ENCODE measurements at places on chromosomes 2 and 18.

- DNase-seq = no peak
Observed at GRCh38 chr2:45859682-45860081, 208.2 kb downstream of the PRKCE start.

GRCh38 chr2:117128461-117128860 is 686.0 kb upstream of the DDX18 start:
- no peak for DNase-seq

GRCh38 chr2:215262303-215262702 is 49.6 kb upstream of the ATIC start:
- no peak for DNase-seq

DNA sequence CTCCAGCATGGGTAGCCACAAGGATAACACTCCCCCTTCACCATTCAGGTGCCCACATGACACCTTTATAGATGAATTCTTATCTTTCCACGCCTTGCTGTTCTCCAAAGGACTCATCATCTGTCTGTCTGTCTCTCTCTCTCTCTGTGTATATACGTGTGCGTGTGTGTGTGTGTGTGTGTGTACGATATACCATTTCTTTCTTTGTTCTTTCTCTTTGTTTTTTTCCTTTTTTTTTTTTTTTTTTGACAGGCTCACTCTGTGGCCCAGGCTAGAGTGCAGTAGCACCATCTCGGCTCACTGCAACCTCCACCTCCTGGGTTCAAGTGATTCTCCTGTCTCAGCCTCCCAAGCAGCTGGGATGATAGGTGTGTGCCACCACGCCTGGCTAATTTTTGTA is 98.2 kb downstream of the DLGAP1 start:
- DNase-seq = no peak

DNA sequence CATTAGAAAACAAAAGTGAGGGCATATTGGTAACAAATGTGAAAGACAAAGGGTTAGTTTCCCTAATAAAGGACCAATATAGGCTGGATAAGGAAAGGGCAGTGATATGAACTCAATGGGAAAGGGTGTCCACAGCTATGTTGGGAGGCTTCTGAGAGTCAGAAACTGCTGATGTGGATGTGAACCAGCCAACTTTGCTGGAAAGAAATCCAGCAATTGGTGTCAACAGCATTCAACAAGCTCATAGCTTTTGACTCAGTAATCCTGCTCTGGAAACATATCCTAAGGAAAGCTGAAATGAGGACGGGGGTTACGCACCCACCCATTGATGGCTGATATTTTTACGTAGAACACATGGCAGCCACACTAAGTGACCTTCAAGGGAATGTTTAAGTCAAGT is 63.7 kb downstream of the ARL4C start:
- no peak for DNase-seq

- no peak for DNase-seq
Observed at GRCh38 chr2:43478412-43479086, 117.3 kb downstream of the THADA start.

GRCh38 chr2:86224645-86225355 is 25.5 kb downstream of the MRPL35 start:
- no peak for DNase-seq

GRCh38 chr2:127590386-127591190 is 55.1 kb downstream of the MYO7B start:
- DNase-seq = no peak

Measured in GM12892 (cell line).